ENCODE measurements at places on chromosomes 5 and 9.

- no peak for DNase-seq
Observed at GRCh38 chr9:111679199-111679598, 17.8 kb downstream of the GNG10 start.

GRCh38 chr5:111159845-111160244 is 64.3 kb upstream of the CAMK4 start:
- DNase-seq, result no peak

GRCh38 chr5:131379723-131380122 is 115.9 kb downstream of the CDC42SE2 start:
- peak; percentile 69 for DNase-seq

- DNase-seq, result no peak
Observed at GRCh38 chr5:10663489-10664179, 97.4 kb downstream of the DAP start.

DNA sequence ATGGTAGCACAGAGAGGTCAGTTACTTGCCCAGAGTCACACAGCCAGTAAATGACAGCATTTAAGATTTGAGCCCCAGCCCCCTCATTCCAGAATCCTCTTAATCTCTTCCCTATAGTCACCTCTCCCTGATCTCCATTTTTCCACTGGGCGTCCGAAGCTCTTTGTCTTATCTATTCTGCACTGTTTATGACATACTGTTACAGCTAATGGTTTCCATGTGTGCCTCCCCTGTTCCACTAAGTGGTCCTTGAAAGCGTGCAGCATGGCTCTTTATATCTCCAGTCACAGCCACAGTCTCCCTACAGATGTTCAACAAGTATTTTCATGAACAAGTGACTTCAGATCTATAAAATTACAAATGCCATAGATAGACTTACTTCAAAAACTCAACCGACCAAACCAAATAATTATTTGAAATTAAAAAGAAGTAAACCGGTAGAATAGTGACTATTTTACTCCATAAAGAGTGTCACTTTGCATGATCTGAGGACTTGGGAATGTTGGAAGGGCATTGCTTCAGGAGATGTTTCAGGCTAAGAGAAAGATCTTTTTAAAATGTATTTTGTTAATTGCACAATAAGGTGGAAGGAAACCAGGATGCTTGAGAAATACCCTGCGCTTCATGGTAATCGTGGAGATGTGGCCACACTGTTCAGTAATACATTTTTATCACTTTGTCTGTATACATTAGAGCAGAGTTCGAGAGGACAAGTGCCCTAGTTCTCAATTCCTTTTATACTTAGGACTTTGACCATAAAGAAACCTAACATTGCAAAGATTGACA is 237.2 kb downstream of the FBXL7 start:
- DNase-seq, result no peak

GRCh38 chr5:31987985-31988710 is 186.0 kb downstream of the GOLPH3 start:
- no peak for DNase-seq

GRCh38 chr5:135491552-135492318 is 39.6 kb upstream of the TIFAB start:
- DNase-seq, result no peak

DNA sequence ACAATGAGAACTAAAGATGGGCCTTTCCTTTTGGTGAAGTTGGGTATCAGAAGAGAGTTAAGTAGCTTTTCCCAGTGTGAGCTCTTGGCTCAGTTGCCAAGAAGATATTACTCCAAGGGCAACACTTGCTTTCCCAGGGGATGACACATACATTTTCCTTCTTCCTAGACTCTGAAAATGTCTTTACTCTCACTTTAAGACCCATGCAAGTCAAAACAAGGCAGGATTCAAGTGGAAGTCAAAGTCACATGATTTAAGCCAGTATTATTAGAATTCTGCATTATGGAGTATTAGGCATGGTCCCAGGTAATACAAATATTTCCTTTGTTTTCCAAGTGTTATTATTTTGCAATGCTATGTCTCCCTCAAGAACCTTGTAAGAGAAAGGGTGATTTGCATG is 175.1 kb downstream of the PPP2R2B start:
- no peak for DNase-seq

DNA sequence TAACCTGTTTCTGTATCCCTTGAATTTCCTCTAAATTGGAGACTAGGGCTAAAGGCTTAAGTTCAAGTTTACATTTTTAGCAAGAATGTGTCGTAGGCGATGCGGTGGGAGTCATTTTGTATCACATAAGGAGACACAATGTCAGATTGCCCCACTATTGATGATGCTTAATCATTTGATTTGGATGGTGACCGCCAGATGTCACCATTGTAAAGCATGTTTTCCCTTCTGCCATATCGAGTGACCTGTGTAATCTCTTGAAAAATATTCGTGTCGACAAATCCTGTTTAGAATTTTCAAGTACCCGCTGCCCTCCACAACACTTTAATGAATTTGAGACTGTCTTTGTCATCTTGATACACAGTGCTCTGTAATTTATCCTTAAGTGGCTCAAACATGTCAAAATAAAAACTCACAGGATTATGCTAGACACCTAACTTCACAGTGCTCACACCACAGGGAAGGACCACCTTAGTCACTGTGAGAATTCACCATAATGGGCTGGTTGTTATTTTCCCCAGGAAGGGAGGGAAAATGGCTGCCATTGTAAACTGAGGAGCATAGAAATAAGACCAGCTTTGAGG is 34.5 kb upstream of the SLC46A2 start:
- peak; percentile 3 for DNase-seq

- DNase-seq, result no peak
Observed at GRCh38 chr5:36664766-36665165, 58.4 kb downstream of the SLC1A3 start.

DNA sequence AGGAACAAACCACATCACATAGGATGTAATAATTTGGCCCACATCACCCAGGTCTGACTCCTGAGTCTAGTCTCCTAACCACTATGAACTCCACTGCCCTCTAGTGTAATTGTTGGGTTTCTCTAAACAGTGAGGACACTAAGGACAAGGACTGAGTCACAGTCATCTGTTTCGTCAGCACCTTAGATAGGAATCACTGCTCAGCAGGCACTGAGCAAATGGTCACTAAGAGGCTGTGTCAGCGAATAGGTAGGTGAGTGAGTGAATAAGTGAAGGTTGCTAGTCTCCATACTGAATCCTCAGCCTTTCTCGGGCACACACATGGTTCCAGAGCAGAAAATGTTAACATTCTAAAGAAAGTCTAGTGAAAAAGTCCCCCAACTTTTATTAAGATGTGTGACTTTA is 278.6 kb downstream of the SPOCK1 start:
- DNase-seq, result no peak

DNA sequence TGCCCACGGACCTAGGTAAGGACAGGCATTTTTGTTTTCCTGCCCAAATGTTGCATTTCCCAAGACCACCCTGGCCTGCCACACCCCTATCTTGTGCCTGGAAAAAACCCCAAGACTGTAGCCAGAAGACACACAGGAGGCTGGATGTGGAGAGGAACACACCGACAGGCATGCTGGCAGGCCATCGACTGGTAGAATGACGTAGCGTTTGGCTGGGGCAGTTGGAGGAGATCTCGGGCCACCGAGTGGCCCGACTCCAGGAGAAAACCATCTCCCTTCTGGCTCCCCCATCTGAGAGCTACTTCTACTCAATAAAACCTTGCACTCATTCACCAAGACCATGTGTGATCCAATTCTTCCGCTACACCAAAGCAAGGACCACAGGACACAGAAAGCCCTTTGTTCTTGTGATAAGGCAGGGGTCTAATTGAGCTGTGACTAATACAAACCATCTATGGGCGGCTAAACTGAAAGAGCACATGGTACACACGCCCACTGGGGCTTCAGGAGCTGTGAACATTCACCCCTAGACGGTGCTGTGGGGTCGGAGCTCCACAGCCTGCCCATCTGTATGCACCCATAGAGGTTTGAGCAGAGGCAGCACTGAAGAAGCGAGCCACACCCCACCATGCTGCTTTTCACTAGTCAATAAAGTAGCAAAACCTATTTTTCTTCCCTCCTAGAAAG is 38.9 kb upstream of the N4BP3 start:
- DNase-seq, result no peak

DNA sequence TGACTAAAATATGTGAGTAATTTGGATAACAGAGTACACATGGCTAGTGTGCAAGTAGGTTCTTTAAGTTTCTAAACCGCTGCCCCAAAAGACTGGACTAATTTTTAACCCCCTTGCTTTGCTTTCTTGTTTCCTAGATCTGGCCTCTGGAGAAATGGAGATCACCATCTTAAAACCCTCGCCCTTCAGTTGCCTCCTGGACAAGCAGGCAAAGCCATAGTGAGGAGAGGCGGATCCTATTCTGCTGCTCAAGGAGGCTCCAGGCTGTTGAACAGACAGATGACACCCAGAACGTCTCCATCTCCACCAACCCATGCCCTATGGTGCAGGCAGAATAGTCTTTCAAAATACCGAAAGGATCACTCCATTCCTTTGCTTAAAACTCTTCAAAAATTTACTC is 28.6 kb upstream of the ALDH1A1 start:
- DNase-seq, result no peak

DNA sequence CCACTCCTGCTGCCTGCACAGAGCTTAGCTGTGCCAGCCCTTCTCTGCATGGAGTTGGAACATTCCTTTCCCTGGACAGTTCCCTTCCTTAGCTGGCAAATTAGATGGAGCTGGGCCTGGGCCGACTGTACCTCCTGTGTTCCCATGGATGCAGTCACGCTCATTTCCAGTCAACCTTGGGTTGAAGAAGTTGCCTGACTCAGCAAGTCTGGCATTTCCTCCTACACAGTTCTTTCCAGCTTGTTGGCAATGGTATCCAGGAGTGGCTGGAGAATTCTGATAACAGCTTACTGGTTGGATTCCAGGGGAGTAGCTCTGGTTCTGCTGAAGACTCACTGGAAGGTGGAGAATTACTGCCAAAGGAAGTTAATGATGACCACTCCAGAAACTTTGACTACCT is 9.2 kb upstream of the TAF1L start:
- DNase-seq, result no peak

DNA sequence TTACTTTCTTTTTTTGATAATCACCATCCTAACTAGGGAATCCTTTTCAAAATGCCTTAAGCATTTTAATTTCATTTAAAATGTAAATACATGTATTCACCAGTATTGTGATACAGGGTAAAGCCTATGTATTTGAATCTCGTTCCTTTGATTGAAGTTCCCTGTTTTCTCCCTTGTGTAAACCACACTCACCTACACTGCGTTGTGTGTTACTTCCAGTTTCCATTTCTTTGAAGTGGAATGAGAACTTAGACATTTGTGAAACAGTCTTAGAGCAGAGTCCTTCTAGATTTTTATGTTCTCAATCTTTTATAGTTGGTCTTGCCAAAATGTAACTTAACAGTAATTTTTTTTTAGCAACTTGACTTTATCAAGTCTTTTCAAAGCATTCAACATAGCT is 101.4 kb downstream of the ZNF462 start:
- DNase-seq, result no peak

DNA sequence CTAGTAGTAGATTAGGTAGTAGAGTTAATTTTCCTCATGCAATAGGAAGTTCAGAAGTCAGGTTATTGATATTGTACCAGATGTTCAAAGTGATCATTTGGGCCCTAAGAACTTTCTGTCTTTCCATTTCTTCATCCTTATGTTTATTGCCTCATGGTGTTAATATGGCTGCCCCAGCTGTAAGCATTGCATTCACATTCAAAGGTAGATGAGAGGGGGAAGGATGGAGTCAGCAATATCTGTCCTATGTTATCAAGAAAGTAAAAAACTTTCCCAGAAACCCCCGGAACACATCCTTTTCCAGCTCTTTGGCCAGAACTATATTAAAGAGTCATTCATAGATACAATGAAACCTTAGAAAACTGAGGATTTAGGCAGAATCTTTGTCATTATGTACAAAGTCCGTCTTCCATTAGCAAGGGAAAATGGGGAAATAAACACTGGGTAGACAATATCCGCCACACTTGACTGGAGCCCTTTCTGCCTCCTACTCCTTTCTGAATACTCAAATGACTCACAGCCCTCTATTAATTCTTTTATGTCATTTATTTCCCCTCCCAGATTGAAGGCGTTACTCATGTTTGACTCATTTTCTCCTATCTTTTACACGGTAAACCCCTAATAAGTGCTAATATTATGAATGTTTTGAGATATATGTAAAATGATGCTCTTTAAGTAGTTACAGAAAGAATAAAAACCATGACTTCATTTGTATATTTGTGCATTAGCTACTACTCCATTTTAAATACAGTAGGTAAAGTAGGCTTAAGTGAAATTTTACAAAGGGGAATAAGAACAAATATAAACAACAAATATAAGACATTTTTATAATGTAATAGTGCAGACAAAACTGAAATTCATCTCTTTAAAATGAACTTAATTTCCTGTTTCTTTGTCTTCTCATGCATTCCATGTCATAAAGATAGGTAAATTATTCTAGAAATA is 127.6 kb downstream of the SLF1 start:
- DNase-seq, result no peak

GRCh38 chr9:121671612-121672155 is 20.2 kb downstream of the DAB2IP start:
- no peak for DNase-seq

DNA sequence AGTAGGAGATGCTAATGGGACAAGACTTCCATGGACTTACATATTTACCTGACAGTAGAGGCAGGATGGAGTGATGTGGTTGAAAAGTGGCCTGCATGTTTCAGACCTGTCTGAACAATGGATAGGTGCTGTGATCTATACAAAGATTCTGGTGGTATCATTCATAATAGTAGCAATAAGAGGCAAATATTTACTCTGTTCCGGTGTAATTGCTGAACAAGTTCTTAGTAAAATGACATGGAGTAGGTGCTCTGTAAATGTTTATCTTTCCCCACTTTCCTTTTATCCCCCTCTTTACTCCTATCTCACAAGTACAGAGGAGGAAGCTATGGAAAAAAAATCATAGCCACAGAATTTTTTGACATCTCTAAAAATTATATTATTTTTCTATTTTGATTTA is 159.0 kb upstream of the SLC12A2 start:
- no peak for DNase-seq

- DNase-seq, result peak; percentile 16
Observed at GRCh38 chr9:125988479-125989050, 241.4 kb downstream of the PBX3 start.

- DNase-seq, result peak; percentile 36
Observed at GRCh38 chr9:134476272-134476941, 150.2 kb downstream of the RXRA start.

DNA sequence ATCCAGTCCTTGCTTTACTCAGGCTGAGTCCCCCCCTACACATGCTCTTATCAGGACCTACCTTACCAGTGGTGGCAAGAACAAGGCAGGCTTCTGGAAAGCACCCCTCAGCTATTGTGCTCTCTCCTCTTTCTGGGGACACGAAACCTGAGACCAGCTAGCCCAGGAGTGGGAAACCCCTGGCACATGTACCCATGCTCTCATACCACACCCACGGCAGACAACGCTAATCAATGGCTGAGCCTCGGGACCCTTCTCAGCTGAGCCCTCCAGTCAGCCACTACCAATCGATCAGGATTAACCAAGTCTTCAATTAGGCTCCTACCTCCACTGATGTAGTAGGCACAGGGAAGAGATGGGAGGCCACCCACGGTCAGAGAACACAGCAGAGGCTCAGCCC is 65.1 kb downstream of the VAV2 start:
- no peak for DNase-seq

- peak; percentile 51 for DNase-seq
Observed at GRCh38 chr9:27276193-27277030, 20.5 kb downstream of the EQTN start.

All from CD4-positive, alpha-beta T cell (primary cell).